ENCODE measurements at places on chromosomes 11 and 22.
A peak's percentile ranks its signal among the peaks of the same experiment; 100 is the strongest.

DNA sequence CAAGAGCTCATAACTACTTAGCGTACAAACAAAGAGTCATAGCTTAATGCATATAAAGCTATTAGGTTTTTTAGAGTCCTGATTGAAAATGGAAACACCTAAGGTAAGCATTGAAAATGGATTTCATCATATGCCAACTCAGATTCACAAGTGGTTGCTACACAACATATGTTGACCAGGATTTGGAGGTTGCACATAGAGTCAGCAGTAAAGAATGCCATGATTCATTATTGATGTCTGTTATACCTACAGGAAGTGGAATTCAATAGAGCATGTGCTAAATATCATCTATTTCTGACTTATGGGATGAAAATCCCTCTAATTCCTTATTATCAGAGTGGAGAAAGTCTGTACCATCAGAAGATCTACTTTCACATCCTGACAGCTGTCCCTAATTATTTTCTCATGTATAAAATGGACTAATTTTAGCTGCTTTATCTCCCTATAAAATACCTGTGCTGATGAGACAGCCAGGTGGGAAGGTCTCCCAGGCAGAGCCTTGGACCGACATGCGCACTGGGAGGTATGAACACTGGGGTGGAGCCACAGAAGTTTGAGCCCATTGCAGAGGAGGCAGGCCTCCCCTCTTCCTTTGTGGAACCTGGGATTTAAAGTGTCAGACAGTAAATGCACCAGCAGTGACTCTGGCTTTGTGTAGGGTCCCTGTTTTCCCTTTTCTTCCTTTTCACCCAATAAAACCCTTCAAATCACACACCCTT, 204.2 kb downstream of the AASDHPPT start:
- DNase-seq: no peak

DNA sequence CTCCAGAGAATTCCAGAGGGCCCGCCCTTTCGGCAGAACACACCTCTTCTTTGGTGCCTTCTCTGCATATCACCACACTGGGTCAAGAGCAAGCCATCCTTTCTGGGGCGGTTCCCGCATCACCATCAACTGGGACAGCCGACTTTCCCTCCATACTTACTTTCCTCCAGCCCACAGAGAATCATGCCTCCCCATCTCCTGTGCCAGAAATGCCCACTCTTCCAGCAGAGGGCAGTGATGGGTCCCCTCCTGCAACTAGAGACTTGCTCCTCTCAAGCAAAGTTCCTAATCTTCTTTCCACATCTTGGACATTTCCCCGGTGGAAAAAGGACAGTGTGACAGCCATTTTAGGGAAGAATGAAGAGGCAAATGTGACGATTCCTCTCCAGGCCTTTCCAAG, 157.7 kb downstream of the C11orf91 start:
- DNase-seq: peak; percentile 2

DNA sequence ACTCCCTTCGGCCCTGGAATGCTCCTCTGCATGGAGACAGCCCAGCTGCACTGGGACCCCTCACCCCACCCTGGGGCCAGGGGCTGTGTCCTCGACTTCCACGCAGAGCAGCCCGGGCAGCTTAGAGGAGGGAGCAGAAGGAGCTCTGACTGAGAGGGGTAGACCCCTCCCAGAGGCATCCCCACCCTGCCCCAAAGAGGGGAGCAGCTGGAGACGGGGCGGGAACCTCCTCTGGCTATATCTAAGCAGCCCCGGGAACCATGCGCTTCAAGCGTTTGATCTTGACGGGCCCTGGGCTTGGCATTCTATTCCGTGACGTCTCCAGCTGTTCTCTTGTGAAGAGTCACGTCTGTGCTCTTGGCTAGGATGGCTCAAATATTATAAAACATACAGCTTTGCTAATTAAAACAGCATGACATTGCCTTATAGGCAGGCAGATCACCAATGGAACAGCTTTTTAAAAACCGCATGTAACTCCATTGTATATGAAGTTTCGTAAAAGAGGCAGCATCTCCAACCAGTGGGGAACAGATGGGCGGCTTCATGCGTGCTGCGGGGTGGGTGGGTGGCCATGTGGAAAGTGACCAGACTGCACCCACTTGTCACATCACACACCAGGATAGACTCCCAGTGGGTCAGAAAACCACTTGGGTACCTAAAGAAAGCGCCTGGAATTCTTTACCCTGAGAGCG, 7.7 kb downstream of the KCNQ1 start:
- no peak for DNase-seq

GRCh38 chr22:17336061-17336460, 33.2 kb upstream of the CECR2 start:
- no peak for DNase-seq

DNA sequence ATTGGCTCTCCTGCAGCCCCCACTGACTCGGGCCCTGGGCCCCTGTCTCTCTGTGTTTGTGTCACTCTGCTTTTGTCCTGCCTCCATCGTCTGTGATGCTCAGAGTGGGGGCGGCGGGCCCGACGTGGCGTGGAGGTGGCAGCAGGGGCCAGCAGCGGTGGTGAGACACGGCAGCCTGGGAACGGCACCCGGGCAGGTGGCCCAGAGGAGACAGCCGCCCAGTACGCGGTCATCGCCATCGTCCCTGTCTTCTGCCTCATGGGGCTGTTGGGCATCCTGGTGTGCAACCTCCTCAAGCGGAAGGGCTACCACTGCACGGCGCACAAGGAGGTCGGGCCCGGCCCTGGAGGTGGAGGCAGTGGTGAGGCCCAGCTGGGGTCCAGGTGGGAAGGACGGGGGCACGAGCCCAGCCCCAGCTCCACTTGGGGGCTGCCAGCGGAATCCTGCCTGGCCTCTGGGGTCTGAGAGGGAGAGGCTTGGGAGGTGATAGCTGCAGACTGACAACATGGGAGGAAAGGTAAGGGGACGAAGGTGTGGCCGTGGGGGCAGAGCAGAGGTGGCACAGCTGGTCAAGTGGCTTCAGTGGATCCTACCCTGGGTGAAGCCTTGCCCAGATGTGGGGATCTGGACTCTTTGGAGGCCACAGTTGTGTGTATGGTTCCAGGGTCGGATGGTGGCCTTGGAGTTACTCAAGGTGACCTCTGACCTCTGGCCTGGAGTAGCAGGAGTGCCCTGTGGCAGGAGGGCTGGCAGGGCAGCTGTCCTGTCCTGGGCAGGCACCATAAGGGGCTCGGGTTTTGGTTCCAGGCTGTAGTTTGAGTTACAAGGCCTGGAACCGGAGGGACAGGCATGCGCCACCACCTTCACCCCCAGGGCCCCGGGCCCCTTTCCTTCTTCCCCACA, 16.2 kb downstream of the RELT start:
- no peak for DNase-seq

DNA sequence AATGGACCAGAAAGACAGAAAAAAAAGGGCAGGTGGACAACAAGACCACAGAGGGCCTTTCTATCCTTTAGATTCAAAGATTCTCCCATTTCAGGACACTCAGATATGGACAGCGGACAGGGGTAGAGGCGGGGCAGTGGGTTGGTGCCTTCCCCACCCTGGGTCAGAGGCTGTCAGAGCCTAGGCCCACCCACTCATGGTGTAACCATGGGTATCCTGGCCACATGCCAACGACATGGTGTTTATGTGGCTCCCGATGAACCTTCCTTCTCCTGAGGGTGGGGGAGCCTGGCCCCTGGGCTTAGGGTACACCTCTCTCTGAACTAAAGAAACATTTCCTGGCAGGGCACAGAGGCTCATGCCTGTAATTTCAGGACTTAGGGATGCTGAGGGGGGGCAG, 14.3 kb upstream of the P2RY2 start:
- DNase-seq: no peak

- no peak for DNase-seq
Observed at GRCh38 chr22:32075997-32076760, 33.1 kb downstream of the SLC5A1 start.

GRCh38 chr11:2793701-2794045, 91.9 kb downstream of the CDKN1C start:
- no peak for DNase-seq

DNA sequence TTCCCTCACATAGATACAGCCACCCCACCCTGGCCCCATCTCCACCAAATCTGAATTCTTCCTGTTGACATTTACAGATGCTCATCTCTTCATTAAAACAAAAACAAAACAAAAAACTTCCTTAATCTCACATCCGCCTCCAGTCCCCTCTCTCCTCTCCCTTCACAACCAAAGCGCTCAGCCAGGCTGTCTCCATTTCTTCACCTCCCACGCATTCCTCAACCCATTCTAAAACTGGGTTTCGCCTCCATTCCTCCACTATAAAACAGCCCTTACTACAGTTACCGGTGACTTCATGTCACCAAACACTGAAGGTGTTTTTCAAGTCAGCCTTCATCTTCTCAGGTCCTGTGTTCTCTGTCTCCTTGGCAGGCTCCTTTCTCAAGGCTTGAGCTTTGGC, 9.6 kb downstream of the BACE1-AS start:
- DNase-seq: no peak

DNA sequence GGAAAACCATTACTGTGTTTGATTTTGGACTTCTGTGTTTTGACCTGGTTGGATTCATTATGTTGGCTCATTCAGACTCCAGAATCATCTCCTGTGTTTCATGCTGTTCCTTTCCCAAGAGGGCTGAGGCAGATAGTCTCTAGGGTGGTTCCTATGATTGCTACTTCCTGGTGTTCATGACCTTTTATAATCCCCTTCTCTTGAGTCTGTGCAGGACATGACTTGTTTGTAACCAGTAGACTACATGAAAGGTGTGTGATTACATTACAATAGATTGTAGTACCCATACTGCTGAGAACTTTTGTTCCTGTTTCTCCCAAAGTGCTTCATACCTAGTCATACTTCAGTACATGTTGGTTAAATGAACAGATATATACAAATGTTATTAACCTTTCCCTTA, 700.6 kb downstream of the METTL15 start:
- DNase-seq: no peak

DNA sequence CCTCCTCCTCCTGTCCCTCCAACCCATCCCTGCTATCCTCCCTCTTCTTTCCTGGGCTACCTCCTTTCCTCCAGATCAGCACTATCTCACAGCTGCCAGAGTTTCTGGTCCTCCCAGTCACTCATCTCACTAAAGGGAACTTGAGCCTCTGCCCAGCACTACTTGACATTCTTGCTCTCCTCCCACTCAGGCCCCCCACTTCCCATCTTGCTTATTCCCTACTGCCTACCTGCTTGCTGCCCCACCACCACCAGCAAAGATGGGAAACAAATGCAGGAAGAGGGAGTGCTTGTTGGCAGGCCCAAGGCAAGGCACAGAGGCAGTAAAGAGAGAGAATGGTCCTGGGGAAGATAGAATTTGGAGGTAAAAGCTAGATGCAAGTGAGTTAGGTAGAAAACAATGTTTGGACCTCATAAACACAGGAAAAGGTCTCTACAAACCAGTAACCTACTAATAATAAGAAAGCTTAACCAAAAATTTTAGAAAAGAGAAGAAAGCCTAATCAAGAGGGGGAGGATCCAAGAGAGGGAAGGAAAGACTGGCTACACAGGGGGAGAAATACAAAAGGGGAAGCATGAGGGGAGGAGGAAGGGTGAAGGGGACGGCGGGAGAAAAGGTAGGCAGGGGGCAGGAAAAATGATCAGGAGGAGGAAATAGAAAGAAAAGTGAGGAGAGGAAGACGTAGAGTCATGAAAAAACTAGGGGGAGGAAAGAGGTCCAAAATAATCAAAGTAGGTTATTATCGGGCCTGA, 63.6 kb downstream of the PAK1 start:
- DNase-seq: peak; percentile 26

DNA sequence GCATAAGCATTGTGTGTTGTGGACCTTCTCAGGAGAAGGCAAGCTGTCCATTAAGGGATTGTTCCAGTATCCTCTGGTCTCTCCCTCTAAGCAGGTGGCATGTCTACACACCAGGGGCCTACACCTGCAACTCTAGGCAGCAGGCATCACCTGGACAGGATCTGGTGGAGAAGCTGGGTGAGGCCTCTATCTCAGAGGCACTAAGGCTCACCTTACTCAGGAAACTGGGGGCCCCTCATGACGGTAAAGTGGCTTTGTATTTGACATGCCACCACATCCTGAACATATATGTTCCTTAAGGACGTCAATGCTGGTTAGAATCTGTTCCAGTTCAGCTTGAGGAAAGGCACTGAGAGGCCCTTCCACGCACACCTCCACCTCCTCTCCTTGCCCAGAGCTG, 891.3 kb downstream of the OPCML start:
- DNase-seq: no peak

- no peak for DNase-seq
Observed at GRCh38 chr11:84833488-84834088, 793.6 kb downstream of the DLG2 start.
